ENCODE measurements at places on chromosomes 6 and 20.
A peak's percentile ranks its signal among the peaks of the same experiment; 100 is the strongest.

- DNase-seq: no peak
Observed at GRCh38 chr6:148422085-148422484, 79.4 kb downstream of the SASH1 start.

GRCh38 chr6:105433723-105434122, 30.8 kb upstream of the PREP start:
- DNase-seq: no peak

DNA sequence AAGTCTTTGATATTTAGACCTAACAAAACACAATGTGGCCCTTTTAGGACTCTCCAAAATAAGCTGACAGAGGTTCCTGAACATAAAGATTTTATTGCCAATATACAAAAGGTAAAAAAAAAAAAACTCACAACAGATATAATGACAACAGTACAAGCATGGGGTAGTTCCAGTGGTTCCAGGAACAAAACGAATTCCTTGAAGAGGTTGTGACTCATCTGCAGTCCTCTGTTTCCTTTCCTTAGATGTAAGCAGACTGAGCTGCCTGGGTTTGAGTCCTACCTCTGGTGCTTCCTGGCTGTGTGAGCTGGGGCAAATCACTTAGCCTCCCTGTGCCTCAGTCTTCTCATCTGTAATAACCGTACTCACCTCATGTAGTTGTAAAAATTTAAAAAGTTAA, 13.3 kb upstream of the CTAGE9 start:
- DNase-seq: no peak

GRCh38 chr6:148835920-148836441, 89.2 kb downstream of the UST start:
- no peak for DNase-seq

- DNase-seq: no peak
Observed at GRCh38 chr6:56890683-56891429, 64.1 kb upstream of the BEND6 start.

DNA sequence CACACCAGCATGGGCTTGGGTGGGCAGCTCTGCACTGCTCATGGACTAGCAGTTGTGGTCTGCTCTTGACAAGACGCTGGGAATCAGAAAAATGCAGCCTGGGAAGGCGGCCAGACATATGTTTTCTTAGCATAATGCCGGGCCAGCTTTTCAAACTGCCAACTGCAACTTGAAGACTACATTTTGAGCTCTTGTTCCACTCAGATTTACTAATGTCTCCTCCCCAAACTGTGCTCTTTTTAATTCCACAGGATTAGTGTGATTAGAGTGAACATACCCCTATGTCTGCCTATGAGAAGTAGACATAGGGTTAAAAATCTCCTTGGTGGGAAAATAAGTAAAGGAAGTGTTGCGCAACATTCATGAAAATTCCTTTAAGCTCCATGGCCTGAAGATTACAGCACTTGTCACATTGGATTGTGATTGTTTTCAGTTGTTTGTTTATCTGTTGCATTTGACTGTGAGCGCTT, 5.3 kb upstream of the FNDC1 start:
- no peak for DNase-seq

DNA sequence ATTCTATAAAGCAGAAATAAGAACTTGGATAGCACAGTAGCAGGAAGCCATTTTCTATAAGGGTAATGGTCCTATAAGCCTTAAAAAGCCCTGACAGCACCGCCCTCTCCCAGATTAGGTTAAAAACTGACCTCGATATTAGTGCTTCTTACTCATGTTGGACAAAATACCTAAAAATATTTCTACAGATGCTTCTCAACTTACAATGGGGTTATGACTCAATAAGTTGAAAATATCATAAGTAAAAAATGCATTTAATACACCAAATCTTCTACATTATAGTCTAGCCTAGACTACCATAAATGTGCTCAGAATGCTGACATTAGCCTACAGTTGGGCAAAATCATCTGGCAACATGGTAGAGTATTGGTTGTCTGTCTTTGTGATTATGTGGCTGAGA, 70.3 kb downstream of the SESN1 start:
- no peak for DNase-seq

GRCh38 chr6:35962779-35963560, 42.1 kb upstream of the SRPK1 start:
- peak; percentile 57 for DNase-seq

DNA sequence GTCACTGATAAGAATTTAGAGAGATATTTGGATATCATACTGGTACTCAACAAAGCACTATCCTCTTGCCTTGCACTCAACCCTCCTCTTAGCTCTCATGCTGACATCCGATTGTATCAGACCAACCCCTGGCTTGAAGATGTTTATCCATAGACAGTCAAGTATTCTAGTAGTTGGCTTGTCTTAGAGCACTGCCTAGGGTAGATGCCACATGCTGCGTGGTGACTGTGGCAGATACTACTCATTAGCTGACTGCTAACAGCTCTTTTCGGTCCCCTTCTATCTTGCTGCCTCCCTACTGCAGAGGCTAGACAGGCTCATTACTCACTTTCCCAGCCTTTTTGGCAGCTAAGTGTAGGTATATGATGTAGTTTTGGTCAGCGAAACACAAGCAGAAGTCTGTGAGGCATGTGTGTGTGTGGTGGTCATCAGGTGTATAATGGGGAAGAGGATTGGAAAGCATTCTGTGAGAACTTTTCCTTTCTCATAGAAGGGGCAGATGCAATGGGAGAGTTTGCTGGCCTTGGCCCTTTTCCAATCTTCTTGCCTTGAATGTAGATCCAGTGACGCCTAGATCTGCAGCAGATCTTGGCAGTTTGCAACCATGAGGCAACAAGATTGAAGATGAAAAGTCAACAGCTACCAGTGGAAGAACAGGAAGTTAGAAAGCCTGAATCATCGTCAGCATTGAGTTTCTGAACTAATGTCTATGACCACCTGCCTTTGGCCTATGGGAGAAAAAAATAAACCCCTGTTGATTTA, 4.4 kb upstream of the IFNGR1 start:
- DNase-seq: no peak

DNA sequence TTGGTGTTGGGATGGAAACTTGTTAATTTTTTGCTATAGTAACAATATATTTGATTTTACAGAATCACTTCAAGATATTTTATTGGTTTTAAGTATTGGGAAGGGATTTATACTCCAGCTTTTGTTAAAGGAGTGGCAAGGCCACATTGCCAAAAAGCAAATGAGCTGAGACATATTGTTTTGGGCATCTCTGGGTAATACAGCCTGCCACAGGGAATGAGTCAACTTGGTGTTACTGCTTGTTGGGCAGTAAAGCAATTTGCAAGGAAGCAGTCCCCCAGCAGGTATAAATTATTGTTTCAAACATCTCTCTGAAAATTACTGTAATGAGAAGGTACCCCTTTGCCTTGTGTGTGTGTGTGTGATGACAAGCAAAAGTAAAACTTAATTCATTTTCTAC, 868.3 kb upstream of the FLRT3 start:
- no peak for DNase-seq

DNA sequence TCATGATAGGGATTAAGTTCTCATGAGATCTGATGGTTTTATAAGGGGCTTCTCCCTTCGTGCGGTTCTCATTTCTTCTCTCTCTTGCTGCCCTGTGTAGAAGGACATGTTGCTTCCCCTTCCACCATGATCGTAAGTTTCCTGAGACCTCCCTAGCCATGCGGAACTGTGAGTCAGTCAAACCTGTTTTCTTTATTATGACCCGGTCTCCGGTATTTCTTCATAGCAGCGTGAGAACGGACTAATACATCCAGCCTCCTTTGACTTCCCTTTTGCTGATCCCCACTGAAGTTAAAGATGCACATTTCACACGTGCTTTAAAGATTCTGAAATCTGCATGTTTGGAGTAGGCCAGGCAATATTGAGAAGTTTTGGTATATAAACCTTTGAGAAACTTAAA, 543.1 kb downstream of the PRKN start:
- no peak for DNase-seq

DNA sequence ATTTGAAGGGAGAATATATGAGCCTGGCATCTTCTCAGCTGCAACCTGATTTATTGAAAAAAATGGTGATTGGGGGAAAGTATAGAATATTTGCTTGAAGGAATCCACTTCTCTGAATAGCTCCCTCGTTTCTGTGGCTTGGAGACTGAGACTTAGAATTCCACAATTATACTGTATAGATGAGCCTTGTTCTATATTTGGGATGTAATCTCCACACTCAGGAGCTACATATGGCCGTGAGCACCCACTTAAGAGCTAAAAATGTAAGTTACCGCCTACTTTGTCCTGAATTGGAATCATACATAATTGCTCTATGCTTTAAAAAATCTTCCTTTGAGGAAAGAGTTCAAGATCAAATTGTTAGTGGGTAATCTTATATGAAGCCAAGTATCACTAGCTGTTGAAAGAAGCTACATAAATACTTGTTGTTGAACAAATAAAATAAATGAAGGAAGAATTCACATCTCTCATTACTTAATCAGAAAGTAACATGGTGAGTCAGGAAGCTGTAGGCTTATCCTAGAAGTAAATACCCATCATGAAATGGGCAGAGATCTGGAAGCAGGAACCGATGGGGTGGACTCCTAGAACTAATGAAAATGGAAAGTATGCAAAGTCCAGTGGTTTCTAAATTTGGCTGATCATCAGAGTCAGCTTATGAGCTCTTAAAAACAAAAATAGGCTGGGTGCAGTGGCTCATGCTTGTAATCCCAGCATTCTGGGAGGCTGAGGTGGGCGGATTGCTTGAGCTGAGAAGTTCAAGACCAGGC, 254.3 kb downstream of the SOX4 start:
- no peak for DNase-seq

DNA sequence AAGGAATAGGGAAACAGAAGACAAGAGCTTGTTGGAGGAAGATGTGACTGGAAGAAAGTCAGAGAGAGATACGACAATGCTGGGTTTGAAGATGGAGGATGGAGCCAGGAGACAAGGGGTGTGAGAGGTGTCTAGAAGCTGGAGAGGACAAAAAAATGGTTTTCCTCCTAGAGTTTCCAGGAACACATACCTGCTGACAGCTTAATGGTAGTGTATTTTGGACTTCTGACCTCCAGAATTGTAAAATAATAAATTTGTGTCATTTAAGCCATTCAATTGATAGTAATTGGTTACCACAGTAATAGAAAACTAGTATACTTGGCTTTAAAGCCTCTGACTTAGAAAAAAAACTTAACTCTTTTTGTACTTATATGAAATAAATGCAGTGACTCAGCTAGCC, 3.6 kb downstream of the AIG1 start:
- DNase-seq: no peak

DNA sequence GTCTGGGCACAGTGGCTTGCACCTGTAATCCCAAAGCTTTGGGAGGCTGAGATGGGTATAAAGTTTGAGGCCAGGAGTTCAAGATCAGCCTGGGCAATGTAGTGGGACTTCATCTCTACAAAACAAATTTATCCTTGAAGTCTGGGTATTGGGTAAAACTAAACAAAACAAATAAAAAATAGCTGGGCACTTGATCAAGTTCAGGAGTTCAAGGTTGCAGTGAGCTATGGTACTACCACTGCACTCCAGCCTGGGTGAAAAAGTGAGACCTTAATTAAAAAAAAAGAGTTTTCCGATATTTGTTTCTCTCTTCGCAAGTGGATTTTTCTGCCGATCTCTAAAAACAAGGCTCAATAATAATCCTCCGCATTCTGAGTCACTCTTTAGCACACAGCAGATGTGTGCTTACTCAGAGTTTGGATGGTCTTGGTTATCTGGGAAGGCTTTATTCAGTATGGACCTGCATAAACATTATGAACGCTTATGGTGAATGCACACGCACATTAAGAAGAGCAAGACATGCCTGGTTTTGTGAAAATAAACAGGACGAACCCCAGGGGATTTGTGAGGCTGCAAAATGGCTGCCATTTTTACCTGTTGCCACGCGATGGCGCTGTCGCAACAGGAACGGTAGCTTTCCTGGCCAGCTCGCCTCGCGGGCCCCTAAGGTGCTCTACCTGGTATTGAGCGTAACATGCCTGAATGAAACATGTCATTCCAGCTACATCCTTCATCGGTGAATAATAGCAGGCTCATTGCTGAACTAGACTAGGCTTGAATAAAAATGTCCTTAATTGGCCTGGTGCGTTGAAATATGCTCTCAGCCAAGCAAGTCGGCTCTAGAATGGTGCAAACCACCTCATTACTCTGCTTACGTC, 6.0 kb downstream of the OPN5 start:
- DNase-seq: peak; percentile 73

DNA sequence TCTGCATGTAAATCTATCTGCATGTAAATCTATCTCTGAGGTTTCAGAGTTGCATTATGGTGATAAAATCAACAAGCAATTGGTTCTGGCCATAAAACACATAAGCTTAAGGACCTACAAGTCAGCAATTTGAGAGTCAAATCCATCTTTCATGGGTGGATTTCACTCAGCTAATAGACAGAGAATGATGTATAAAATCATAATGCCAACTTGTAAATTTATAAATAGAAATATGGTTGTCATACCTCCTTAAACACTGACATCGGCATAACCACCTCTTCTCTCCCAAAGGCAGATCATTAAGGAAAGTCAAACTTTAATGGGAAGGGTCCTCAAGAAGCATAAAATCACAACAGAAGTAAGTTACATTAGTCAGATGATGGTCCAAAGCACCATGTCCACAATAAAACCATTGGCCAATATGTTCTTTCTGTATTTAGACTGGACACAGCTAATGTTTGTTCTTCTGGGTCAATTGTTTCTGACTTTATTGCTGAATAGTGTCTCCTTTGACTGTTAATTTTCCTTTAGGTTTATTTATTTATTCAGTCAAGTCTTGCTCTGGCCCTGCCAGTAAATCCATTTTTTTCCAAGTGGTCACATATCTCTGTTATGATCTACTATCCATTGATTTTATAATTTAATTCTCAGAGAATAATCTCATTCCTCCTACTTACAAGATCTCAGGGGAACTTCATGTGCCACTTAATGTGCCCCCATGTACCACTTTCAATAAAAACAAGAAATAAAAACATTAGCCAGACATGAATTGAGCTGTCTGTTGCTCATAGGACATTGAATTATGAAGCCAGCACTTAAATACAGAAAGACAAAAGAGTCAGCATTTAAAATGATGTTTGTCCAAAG, 382.9 kb upstream of the IRAK1BP1 start:
- no peak for DNase-seq

GRCh38 chr20:59386809-59387208, 86.4 kb downstream of the EDN3 start:
- no peak for DNase-seq

DNA sequence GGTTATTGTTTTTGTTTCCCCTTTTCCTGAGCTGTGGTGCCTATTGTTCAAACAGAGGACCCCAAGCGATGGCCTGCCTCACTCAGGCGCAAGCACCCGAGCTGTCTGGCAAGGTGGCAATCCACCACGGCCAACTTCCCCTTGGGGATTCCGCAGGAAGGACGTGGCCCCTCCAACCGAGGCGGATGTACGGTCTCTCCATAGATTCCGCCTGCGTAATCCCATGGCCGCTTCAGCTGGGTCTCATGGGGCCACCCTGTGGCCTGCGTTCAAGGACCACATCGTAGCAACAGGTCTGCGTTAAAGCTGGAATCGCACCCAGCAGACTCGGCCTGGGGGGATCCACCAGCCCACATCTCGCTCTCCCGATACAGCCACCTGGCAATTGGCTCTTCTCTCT, 79.9 kb downstream of the CEBPB start:
- no peak for DNase-seq
